H1 (cell line): ENCODE measurements at places on chromosomes 3 and 15. TPM values are rescaled to one million over a fixed set of nuclear protein-coding genes. Genes with fewer than 3 reads are reported as not detected.

Gene ITIH4
- total RNA-seq, result 0.78 and 3.7 TPM in 2 replicates

Gene FOXB1
- 1.5 and 2.1 TPM in 2 replicates for total RNA-seq

DNA sequence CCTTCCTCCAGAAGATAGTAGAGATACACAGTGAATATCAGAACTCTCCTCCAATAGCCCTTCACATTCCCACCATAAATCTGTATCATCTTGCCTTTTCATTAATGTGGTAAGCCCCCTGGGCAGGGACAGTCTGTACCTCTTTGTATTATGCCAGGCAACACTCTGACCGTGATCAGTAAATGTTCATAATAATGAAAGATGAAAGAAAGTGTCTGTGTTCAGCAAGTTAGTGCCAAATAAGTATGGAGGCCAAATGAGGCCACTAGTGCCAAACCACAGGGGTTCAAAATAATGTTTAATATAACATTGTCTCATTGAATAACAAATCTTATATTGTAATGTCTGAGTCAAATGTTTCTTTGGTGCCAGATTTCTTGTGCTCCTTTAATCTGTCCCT, 104.3 kb downstream of the CMSS1 start:
- no peak for DNase-seq

- no peak for DNase-seq
Observed at GRCh38 chr3:122064326-122064725, 9.2 kb downstream of the CD86 start.

DNA sequence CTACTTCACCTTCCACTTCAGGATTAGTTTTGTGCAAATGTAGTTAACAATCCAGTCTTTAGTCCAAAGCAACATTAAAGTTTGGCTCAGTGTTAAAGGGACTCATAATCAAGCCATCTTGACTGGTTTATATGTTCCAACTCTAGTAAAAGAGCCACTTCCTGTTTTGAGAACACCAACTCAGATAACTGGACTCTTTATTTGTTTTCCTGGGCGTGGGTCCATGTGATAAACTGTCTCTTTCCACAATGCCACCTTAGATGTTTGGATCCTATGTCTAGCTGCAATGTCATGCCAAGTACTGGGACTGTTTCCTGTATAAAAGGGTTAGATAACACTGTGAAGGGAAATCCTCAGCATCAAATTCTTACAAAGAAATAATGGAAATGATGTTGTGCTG, 545.0 kb downstream of the PYDC2 start:
- DNase-seq, result no peak

DNA sequence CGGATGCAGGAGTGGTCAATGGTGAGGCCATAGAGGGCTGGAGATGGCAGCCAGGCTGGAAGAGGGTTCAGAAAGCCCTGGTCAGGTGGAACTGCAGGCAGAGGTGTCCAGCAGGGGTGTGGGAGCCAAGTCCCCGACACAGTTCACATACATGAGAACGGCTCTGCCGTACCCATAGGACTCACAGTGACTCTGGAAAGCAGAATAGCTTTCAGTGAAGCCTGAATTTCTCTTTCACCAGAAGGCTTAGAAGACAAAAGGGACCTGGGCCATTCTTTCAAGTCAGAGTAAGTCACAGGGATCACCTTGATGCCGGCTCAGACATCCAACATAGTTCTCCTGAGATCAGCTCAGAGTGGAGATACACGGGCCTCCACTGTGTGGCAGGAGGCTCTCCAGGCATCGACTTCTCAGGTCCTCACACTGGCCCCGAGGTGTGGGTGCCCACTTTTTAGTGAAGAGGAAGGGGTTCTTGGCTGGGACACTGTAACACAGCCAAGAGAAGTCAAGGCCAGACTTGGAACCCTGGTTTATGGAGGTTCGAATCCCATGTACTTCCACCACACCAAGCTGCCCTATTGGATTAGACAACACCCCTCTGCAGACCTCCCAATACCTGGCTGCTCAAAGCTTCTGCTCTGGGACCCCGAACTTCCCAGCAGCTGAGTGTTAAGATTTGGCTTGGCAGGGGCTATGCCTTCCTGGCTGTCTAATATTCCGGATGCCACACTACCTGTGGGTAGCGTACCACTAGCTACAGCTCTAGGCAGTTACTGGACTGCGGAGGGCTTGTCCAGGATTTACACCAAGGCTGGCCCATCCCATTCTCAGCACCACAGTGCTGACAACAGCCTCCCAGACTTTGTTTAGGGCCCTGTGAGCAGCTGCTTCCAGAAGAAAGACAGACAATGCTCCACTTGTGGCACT, 40.4 kb upstream of the RAB6B start:
- no peak for DNase-seq
